ENCODE measurements at places on chromosomes 4 and X. TPM values are rescaled to one million over a fixed set of nuclear protein-coding genes. Genes with fewer than 3 reads are reported as not detected.

DNA sequence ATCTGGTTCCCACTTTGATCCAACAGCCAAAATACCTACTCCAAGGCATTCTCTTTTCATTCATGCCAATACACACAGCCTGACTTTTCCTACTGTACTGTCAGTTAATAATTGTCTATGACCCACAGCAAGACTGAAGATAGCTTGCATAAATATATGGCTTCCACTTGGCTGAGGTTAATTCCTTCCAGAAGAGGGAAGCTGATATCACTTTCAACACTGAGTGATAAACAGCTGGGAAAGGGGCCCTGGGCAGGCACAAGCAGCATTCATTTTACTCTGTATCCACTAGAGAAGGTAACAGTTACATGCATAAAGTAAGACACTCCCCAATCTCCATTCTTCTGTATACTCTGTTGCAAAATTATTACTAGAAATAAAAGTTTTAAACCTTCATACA is 200.2 kb upstream of the UGT8 start:
- H3K27me3 ChIP-seq = no peaks in the 10 kb centered on the region
- no peak overlapping the region for H3K4me3 ChIP-seq
- no peak overlapping the region for H3K27ac ChIP-seq
- no peaks in the 10 kb centered on the region for H3K36me3 ChIP-seq
- H3K4me1 ChIP-seq = no peaks in the 10 kb centered on the region
- no peak for DNase-seq

- no peaks in the 10 kb centered on the region for H3K27me3 ChIP-seq
- peaks cover 33% of the 10 kb centered on the region for H3K4me1 ChIP-seq
- H3K27ac ChIP-seq = peak overlapping the region; percentile 74
These were observed 72.4 kb downstream of the PALLD start for GRCh38 chr4:168569066-168569930.

Gene EDNRA
- 1.6 TPM for total RNA-seq

Gene USP46
- 12.7 TPM for total RNA-seq

DNA sequence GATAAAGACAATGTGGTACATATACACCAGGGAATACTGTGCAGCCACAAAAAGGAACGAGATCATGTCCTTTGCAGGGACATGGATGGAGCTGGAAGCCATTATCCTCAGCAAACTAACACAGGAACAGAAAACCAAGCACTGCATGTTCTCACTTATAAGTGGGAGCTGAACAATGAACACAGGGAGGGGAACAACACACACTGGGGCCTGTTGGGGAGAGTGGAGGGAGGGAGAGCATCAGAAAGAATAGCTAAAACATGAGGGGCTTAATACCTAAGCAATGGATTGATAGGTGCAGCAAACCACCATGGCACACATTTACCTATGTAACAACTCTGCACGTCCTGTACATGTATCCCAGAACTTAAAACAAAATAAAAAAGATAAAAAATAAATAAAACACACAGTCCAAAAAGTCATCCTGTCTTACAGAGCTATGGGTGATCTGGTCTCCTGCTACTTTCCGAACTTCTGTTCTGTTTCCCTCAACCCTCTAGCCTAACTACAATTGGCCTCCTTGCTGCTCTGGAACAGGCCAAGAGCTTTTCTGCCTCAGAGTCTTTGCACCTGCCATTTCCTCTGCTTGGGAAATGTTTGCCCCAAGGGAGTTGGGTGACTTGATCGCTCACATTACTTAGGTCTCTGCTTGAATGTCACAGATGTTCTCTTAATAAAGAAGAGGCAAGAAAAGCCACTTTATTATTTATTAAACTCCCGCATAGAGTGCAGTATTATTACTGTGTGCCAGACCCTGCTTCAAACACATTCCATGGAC is 1.1 kb upstream of the CD38 start:
- H3K36me3 ChIP-seq = no peaks in the 10 kb centered on the region
- DNase-seq = peak; percentile 37
- peak overlapping the region; percentile 91 for H3K27ac ChIP-seq
- H3K4me1 ChIP-seq = peaks cover 6% of the 10 kb centered on the region

DNA sequence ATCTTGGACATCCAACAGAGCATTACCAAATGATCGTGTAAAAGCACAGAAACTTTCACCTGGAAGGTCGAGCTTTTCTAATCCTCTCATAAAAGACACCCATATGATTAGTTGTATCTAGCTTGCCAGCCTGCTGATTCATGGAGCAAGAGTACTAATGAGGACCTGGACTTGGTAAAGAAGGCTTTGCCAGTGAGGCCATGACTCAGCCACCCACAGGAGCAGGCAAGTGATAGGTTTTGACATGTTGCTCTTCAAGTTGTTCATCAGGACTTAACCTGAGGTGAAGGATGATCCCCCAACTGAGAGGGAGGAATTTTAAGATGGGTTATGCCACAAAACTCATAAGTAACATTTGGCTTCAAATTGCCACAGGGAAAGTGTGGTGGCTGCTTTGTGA is 24.7 kb upstream of the EPGN start:
- H3K36me3 ChIP-seq = no peaks in the 10 kb centered on the region
- no peak overlapping the region for H3K4me3 ChIP-seq
- H3K27ac ChIP-seq = no peak overlapping the region

Gene PRR27
- total RNA-seq = not detected

DNA sequence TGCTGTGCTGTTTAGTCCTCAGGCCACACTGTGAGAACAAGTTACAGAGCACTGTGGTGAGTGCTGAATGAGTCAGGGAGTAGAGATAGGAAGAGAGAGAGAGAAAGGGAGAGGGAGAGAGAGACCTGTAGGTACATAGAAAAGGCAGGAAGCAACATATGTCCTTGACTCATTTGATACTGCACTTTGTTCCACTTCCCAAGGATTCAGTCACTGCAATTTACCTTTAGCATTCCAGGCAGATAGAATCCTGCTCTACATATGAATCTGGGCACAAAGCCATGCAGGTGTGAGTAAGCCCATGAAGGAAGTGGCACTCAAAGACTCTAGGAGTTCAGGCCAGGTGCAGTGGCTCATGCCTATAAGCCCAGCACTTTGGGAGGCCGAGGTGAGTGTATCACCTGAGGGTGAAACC is 1.0 kb upstream of the DAPP1 start:
- no peak overlapping the region for H3K27ac ChIP-seq
- H3K36me3 ChIP-seq = no peaks in the 10 kb centered on the region
- DNase-seq = no peak
- H3K27me3 ChIP-seq = no peaks in the 10 kb centered on the region
- no peaks in the 10 kb centered on the region for H3K4me1 ChIP-seq
- no peak overlapping the region for H3K4me3 ChIP-seq

DNA sequence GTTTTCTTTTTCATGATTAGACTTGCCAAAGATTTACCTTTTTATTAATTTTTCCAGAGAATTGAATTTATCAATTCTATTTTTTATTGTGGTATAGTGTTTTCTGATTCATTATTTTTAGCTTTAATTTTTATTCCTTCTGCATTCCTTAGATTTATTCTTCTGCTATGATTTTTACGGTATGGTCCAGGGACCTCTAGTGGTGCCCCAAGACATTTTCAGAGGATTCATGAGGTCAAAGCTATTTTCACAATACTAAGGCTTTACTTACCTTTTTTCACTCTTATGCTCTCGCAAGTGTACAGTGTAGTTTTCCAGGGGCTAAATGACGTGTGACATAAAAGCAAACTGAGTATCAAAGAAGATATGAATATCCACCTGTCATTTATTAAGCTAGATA is 8.0 kb downstream of the RADX start:
- H3K27me3 ChIP-seq = no peaks in the 10 kb centered on the region
- H3K36me3 ChIP-seq = no peaks in the 10 kb centered on the region
- no peak for DNase-seq
- H3K4me1 ChIP-seq = no peaks in the 10 kb centered on the region

Gene SPOCK3
- total RNA-seq = 0.36 TPM

Gene FAM236C
- total RNA-seq = not detected

Gene CNOT6L
- 21.1 TPM for total RNA-seq

Gene COL25A1
- total RNA-seq = 0.85 TPM

DNA sequence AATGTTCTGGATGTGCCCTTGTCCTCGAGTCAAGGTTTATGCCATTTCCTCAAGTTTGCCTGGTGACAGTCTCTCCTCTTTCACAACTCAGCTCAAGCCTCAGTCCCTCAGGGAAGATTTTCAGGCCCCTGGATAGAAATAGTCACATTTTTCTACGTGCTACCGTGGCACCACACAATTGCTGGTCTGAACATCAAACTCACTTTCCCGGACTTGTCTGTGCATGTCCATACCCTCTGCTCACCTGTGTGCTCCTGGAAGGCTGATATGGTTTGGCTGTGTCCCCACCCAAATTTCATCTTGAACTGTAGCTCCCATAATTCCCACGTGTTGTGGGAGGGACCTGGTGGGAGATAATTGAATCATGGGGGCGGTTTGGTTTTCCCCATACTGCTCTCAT is 129.7 kb downstream of the HS3ST1 start:
- H3K27ac ChIP-seq = no peak overlapping the region
- no peak for DNase-seq
- no peak overlapping the region for H3K4me3 ChIP-seq
- H3K36me3 ChIP-seq = no peaks in the 10 kb centered on the region
- no peaks in the 10 kb centered on the region for H3K27me3 ChIP-seq

- H3K4me3 ChIP-seq = no peak overlapping the region
- no peaks in the 10 kb centered on the region for H3K27me3 ChIP-seq
- peak overlapping the region; percentile 68 for H3K27ac ChIP-seq
- no peaks in the 10 kb centered on the region for H3K36me3 ChIP-seq
- peaks cover 30% of the 10 kb centered on the region for H3K4me1 ChIP-seq
These were observed 235.6 kb upstream of the JADE1 start for GRCh38 chr4:128573781-128574508.

- no peak overlapping the region for H3K27ac ChIP-seq
- H3K36me3 ChIP-seq = no peaks in the 10 kb centered on the region
- no peaks in the 10 kb centered on the region for H3K4me1 ChIP-seq
- no peak for DNase-seq
These were observed 52.3 kb upstream of the ENPP6 start for GRCh38 chr4:184269879-184270430.

Gene TRIML2
- not detected for total RNA-seq

Gene P2RY8
- 0.38 TPM for total RNA-seq

- H3K27ac ChIP-seq = no peak overlapping the region
- DNase-seq = no peak
- no peaks in the 10 kb centered on the region for H3K4me1 ChIP-seq
- H3K36me3 ChIP-seq = no peaks in the 10 kb centered on the region
These were observed 170.7 kb upstream of the ZCCHC13 start for GRCh38 chrX:74133156-74133796.

Gene PABPC1L2B
- total RNA-seq = not detected

DNA sequence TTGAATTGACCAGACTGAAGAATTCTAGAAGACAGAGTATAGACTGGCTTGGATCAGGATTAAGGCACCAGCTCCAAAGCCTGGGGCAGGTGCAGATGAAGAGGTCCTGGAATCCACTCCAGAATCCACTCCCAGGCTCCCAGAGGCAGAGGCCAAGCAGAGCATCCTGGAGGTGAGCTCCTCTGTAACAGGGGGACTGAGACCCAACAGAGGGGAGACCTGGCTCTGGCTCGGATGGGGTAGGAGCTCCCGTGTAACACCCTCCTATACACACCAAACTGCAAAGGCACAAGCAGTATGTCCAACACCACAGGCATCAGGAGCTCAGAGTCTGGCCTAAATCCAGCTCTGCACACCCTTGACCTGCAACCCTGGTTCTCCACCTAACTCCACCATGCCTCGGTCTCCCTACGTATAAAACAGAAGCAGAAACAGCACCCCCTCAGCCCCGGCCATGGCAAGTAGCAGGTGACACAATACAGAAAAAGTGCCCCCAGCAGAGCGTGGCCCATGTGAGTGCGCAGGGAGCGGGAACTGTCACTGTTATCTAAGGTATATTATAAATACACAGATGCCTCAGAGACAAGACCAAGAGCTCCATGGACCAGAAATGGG is 14.9 kb downstream of the RNF212 start:
- no peaks in the 10 kb centered on the region for H3K36me3 ChIP-seq
- H3K27ac ChIP-seq = no peak overlapping the region
- no peaks in the 10 kb centered on the region for H3K4me1 ChIP-seq
- H3K27me3 ChIP-seq = no peaks in the 10 kb centered on the region

DNA sequence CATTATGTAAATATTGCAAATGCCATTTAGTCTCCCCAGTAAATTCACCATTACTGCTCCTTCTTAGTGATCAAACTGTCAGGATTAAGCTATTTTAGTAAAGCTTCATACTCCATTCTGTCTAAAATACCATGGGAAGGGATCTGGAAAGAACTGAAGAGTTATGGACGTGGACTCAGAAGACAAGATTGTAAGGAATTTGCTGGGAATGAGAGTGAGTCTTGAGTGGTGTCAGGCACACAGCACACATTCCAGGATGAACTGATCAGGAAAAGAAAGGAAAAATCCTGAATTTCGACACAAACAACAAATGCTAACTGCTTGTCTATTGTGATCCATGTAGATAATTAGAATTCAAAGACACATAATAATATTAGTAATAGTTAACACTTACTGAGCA is 311.0 kb downstream of the CENPC start:
- no peak overlapping the region for H3K27ac ChIP-seq
- DNase-seq = no peak
- H3K36me3 ChIP-seq = no peaks in the 10 kb centered on the region
- no peak overlapping the region for H3K4me3 ChIP-seq
- H3K4me1 ChIP-seq = no peaks in the 10 kb centered on the region

Gene FAM133A
- total RNA-seq = not detected

Gene LNX1
- total RNA-seq = 11.3 TPM

GRCh38 chrX:23013366-23013765 is 13.6 kb downstream of the DDX53 start:
- H3K4me1 ChIP-seq = no peaks in the 10 kb centered on the region
- no peaks in the 10 kb centered on the region for H3K36me3 ChIP-seq
- H3K4me3 ChIP-seq = no peak overlapping the region
- no peaks in the 10 kb centered on the region for H3K27me3 ChIP-seq
- no peak overlapping the region for H3K27ac ChIP-seq
- DNase-seq = no peak

GRCh38 chrX:39935411-39936064 is 162.2 kb downstream of the BCOR start:
- no peak for DNase-seq
- no peak overlapping the region for H3K27ac ChIP-seq
- no peak overlapping the region for H3K4me3 ChIP-seq
- no peaks in the 10 kb centered on the region for H3K4me1 ChIP-seq
- no peaks in the 10 kb centered on the region for H3K36me3 ChIP-seq
- H3K27me3 ChIP-seq = no peaks in the 10 kb centered on the region

- H3K27ac ChIP-seq = no peak overlapping the region
- H3K27me3 ChIP-seq = no peaks in the 10 kb centered on the region
- DNase-seq = no peak
- no peaks in the 10 kb centered on the region for H3K4me1 ChIP-seq
These were observed 24.0 kb downstream of the TECRL start for GRCh38 chr4:64385220-64385619.

DNA sequence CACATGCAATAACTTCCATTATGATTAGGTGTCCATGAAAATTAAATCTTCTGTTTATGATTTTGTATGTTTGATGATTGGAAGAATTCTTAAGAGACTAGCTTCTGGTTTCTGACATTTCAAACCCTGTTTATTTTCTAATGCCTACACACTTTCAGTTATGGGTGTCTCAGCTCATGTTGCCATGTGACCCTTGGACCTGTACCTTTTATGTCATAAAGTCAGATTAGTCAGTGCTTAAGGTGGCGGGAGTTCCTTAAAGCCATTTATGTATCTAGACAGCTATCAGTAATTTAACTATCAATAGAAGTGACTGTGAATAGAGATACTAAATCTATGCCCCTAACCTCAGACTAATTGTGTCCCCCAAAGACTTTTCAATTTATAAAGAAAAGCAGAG is 155.6 kb downstream of the GBA3 start:
- no peaks in the 10 kb centered on the region for H3K27me3 ChIP-seq
- DNase-seq = no peak
- no peaks in the 10 kb centered on the region for H3K4me1 ChIP-seq
- no peak overlapping the region for H3K27ac ChIP-seq
- no peak overlapping the region for H3K4me3 ChIP-seq
- no peaks in the 10 kb centered on the region for H3K36me3 ChIP-seq
